ENCODE measurements at places on chromosomes 2 and 18.

- DNase-seq, result no peak
Observed at GRCh38 chr2:8380026-8380425, 301.8 kb upstream of the ID2 start.

DNA sequence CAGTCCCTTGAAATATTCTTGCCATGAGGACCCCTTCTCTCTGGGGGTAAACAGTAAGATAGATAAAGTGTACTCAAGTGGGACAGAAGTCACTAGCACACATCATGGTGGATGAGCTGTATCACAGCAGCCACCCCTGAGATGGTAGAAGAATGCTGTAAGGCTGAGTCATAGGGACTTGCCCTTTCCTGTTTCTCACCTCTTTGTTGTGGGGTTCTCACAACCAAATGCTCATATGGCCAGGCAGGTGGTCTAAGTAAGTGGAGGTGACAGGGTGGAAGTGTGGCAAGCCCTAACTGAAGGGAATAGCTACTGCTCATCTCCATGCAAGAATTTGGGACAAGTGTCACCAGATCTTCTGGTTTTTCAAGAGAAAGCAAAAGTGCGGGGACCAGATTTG lies 202.7 kb upstream of the SLC14A2 start:
- DNase-seq, result no peak

DNA sequence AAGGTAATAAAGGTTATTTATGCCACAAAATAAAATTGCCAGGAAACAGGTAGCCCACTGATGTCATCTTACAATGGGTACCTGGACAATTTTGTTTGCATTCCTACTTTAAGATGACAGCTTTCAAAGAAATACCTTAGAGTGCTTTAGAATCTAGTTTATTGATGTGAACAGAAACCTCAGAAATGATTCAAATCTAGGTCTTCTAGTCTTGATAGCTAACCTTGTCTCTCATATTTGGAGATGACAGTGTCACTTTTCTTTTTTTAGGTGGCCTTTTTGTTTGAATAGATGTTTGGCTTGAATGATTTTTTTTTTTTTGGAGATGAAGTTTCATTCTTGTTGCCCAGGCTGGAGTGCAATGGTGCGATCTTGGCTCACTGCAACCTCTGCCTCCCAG lies 69.1 kb downstream of the PIK3C3 start:
- DNase-seq, result no peak

DNA sequence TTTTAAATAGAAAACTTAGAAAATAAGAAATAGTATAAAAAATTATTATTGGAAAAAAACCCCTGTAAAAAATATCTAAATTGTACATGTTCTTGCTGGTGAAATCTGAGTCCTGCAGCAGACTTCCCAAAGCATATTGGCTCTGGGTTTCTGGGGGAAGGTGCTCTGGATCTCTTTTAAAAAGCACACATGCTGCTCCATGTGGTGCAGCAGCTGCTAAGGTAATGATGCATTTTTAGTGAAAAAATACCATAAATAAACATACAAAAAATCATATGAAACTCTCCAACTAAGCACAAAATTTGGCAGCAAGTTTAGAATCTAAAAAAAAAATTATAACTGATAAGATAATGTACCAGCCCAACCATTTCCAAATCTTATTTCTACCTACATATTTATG lies 216.5 kb downstream of the GPD2 start:
- DNase-seq, result no peak

DNA sequence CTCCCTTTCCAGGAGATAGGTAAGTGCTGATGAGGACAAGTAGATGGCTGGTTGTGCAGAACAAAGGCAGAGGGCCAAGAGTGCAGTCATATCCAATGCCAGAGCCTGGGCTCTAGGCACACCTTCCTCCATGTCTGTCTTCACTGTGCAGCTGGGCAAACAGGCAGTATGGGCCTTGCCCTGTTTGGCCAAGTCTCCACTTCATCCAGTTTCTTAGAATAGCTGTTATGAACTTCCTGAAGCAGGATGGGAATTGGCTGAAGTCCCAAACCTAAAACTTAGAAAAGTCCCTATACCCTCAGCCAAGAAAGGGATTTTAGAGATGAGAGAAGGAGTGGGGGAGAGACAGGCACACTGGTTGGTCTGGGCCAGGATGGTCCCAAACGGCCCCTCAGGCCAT lies 37.5 kb upstream of the CYP26B1 start:
- DNase-seq, result no peak

DNA sequence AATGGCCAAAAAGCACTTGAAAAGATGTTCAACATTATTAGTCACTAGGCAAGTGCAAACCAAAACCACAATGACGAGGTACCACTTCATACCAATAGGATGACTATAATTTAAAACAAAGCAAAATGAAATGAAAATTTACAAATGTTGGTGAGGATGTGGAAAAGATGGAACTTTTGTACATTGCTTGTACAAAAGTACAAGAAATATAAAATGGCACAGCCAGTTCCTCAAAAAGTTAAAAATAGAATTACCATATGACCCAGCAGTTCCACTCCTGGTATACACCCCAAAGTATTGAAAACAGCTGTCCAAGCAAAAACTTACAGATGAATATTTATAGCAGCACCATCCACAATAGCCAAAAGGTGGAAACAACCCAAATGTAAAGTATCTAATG lies 107.8 kb upstream of the XPO1 start:
- peak; percentile 91 for DNase-seq

DNA sequence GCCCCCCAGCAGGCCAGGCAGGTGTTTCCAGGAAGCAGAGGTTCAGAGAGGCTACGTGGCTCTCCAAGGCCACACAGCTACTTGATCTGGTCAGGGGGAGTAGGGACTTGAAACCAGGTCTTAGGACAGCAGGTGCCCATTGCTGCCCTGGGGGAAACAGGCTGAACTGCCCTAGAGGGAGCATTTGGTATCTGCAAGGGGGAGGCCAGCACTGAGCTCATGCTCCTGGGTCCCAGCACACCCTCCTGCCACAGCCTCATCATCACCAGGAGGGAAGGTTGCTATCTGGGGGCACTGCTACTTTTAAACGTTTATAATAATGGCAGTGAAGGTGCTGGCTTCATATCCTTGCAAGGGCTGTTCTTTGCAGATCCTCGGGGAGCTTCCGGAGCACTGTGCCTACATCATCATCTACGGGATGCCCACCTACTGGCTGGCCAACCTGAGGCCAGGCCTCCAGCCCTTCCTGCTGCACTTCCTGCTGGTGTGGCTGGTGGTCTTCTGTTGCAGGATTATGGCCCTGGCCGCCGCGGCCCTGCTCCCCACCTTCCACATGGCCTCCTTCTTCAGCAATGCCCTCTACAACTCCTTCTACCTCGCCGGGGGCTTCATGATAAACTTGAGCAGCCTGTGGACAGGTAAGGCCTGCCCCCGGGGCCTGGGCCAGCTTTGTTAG lies 36.1 kb downstream of the ABCG8 start:
- DNase-seq, result no peak

DNA sequence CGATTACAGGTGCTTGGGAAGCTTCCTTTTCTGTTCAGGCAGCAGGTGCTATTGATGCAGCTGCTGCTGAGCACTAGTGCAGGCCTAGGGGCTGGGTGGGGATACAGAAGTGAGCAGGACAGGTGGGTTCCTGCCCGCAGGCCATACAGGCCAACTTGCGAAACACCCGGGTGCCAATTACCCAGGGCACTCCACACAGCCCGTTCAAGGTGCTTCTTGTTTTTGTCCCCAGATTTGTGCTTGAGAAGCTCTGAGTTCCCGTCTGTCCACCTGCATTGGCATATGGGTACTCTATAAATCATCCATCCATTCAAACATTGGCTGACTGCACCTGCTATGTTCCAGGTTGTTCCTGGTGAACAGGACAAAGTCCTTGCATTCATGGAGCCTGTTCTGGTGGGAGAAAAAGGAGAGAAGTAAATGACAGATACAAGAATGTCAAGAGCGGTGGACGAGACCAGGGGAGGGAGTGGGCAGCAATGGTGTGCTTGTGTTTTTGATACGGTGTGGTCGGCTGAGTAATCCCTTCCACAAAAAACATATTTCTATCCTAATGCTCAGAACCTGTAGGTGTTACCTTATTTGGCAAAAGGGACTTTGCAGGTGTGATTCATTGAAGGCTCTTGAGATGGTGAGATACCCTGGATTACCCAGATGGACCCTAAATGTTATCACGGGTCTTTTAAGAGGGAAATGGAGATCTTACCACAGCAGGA lies 31.4 kb downstream of the SH3BP4 start:
- no peak for DNase-seq

DNA sequence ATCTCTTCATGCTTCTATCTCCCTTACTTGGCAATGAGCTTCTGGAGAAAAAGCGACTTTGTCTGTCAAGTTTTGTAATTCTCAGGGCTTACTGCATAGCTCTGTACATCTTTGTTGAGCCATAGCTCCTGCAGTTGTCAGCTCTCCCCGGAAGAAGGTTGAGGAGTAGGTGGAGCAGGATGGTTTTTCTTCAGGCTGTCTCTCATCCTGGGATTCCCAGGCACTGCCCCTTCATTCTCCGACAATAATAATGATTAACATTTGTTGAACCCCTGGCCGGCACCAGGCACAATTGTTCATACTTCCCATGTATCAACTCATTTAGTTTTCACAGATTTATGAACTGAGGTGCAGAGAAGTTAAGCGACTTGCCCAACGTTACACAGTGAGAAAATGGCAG lies 23.5 kb upstream of the RHOB start:
- DNase-seq, result peak; percentile 11

DNA sequence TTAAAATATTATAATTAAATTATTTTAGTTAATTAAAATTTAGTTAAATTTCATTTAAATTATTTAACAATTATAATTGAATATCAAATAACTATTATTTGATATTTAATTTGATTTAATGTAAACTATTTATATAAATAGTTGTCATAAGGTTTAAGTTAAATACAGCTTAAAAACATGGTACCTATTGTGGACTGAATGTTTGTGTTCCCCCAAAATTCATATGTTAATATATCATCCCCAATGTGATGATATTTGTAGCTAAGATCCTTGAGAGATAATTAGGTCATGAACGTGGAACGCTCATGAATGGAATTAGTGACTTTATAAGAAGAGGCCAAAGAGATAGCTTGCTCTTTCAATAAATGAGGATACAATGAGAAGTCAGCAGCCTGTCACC lies 505.7 kb upstream of the LRATD1 start:
- DNase-seq, result no peak

GRCh38 chr2:24304098-24304497 lies 56.2 kb downstream of the ITSN2 start:
- DNase-seq, result peak; percentile 98

DNA sequence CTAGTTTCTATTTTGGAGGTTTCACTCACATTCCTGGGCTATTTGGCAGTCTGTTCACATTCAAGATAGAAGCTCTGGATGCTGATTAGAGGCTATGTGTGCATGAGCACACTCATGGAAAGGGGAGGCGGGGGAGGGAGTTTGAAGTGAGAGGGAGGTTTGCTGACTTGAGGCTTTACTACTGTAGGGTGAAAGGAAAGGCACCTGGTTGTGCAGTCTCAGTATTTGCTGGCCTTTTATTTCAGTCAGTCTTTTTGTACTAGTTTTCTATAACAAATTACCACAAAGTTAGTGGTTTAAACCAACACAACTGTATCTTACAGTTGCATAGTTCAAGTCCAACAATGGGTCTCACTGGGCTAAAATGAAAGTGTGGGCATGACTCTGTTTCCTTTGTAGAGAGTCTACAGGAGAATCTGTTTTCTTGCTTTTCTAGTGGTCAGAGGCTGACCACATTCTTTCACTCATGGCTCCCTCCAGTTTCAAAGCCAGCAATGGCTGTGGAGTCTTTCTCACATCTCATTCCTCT lies 47.7 kb upstream of the NR4A2 start:
- peak; percentile 28 for DNase-seq

DNA sequence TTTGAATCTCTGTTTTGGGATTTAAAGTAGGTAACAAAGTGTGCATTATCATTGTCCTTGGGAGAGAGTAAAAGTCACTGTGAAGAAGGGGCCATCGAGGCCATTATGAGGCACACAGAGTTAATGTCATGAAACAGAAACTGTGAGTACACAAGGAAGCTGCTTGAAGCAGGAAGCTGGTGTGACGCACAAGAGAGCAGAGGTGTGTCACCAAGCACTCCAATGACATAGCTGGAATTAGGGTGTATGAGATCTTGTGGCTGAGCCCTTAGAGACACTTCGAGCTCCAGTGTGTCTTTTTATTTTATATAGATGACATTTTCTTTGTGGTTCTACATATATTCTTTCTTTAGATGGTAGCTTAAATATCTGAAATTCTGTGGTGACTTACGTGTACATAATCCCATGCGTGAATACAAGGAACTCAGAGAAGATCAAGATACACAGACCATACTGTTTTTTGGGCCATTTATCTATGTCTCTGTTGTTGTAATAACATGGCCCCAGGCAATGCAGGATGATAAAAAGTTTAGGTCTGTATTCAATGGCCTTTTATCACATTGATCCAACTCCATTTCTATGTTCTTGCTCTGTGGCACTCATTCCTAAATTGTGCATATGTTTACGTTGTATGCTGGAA lies 164.7 kb upstream of the FAM98A start:
- DNase-seq, result no peak

GRCh38 chr2:120971866-120972265 lies 236.2 kb downstream of the GLI2 start:
- no peak for DNase-seq

DNA sequence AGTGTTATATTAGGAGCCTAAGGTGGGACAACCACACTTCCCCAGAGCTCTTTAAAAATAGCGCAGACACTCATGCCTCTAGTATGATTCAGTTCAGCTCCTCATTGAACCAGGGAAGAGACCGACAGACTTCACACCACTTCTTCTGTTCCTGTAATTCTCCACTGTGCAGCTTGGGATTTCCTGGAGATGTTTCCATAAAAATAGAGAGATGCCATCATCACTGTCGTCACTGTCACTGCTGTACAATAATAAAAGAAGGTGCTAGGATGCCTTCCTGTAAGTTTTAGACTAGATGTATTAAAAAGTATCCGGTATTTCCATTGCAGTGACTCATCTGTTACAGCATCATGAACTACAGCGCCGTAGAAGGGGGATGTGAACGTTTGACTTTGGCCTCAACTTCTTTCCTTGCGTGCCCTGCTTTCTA lies 110.9 kb downstream of the FAM210A start:
- DNase-seq, result no peak

- peak; percentile 45 for DNase-seq
Observed at GRCh38 chr2:233242231-233242927, 9.1 kb upstream of the ATG16L1 start.
